ENCODE measurements at places on chromosomes 3 and 15.
A peak's percentile ranks its signal among the peaks of the same experiment; 100 is the strongest.

DNA sequence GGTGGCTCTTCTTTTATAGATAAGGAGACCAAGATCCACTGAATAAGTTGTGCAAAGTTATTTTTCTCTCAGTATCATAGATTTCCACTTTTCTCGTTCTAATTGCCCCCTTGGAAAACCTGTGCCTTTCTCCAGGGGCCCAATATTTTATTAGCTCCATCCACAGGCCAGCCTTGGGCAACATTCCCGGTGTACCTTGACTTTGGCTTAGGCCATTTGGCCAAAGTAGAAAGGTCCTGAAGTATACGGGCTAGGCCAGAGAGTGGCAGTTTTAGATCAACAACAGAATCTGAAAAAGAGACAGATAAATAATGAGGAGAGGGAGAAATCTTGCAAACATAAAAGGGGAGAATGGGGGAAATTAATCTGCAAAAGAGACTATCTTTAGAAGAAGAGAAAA is 91.7 kb upstream of the CHMP2B start:
- no peak for DNase-seq

DNA sequence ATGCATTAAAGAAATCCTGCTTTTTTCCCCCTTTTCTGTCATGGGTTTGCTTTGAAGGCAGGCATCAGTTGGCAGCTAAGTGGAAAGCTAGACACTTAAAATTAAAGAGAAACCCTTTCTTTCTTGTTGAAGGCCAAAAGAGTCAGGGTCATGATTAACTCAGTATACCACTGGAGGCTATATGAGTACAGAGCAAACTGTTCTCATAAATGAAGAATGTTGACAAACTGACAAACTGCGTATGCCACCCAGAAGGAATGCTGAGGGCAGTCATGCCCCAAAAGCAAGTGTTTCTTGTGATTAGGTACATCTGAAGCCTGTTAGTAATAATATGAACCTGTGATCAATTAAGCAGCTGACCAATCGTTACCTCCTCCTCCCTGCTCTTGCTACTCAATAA is 43.6 kb upstream of the COL6A6 start:
- no peak for DNase-seq

- DNase-seq = no peak
Observed at GRCh38 chr3:68854170-68854569, 78.2 kb downstream of the TAFA4 start.

GRCh38 chr15:70111203-70112073 is 13.7 kb upstream of the TLE3 start:
- DNase-seq = no peak

DNA sequence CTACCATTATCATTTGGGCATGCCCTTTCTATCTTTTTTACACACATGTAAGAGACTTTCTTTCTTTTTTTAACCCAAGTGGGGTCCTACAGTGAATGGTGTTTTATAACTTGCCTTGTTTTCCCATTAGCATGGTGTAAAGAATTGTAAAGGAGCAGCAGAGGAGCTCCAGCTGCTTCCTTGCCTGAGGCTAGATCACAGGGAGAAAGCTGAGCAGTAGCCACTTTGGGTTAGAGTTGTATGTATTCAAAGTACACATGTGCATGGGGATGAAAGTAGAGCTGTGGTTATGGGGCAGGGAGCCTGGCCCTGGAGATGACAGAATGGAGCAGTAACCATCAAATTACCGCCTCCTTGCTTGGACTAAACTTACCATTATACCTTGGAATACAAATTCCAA is 231.1 kb upstream of the PDZRN3 start:
- no peak for DNase-seq

GRCh38 chr3:146177072-146177471 is 16.1 kb upstream of the PLOD2 start:
- no peak for DNase-seq

DNA sequence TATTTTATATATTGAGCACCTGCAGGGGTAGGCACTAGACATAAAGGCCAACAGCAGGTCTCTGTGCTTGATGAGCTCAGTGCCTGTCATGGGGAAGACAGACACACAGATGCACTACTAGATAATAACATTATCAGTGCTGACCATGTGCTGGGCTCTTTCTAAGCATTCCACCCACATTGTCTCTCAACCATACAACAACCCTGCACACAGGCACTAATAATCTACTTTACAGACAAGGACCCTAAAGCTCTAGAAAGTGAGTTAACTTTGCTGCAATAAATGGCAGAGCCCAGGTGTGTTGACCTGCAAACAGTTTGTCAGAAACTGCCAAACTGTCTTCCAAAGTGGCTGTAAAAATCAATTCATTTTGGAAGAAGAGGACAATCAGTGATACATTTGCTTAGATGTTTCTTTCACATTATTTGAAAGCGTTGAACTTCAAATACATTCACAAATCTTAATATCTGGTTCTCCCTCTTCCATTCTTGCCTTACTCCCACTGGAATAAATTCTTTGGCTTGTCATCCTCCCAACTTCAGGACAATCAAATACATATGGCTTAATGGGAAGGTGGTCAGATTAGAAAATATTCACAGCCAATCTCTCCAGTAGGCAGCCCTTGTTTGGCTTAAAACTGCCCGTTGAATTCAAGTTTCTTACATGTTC is 11.0 kb upstream of the PP2D1 start:
- no peak for DNase-seq

- no peak for DNase-seq
Observed at GRCh38 chr3:16474216-16474615, 39.3 kb downstream of the RFTN1 start.

GRCh38 chr3:137382005-137382594 is 382.0 kb upstream of the SOX14 start:
- DNase-seq = no peak

GRCh38 chr3:13492048-13492447 is 11.9 kb downstream of the HDAC11 start:
- no peak for DNase-seq

DNA sequence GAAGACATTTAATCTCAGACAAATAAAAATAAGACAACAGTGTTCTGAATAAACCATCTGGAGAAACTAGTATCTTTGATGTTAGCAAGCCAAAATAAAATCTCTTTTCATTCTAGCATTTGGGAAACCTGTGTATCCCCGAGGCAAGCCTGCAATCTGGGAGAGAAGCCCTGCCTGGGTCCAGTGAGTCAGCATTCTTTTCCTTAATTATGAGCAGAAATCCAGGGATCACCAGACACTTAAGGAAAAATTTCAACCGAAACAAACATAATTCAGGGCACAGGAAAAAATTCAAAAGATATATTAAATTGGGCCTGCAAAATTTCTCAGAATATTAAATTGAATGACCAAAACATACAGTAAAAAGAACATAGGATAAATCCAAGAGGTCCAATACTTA is 4.2 kb downstream of the NCBP2 start:
- DNase-seq = no peak

DNA sequence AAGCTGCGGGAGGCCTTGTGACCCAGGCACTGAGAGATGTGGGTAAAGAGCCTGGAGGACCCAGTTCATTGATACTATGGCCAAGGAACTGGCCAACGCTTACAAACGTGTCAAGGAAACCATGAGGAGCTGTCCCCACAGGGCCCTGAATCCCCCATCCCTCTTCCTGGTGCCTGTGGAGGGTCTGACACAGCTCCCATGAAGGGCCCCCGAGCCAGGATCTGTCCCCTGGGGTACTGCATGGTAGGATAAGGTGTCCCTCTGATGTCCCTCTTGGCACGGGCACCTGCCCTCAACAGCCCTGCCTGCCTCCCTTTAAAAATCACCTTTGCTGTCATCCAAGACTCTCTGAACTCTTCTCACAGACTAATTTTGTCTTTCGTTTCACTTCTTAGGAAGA is 122.4 kb downstream of the ADCY5 start:
- DNase-seq = no peak

DNA sequence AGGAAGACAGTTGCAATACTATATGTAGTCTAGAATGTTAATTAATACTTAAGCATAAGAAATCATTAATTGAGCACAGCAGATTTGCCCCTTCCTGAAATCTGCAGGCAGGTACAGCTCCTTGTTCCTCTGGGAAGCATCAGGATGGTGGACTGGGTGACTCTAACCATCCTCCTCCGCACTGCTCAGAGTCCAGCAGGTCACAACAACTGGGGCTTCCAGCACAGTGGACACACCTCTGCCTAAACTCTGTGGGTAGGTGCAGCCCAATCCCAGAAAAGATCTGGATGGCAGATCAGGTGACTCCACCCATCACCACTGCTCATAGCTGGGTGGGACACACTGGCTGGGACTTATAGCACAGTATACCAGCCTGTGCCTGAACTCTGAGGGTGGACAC is 189.9 kb upstream of the TMCO5A start:
- DNase-seq = no peak

DNA sequence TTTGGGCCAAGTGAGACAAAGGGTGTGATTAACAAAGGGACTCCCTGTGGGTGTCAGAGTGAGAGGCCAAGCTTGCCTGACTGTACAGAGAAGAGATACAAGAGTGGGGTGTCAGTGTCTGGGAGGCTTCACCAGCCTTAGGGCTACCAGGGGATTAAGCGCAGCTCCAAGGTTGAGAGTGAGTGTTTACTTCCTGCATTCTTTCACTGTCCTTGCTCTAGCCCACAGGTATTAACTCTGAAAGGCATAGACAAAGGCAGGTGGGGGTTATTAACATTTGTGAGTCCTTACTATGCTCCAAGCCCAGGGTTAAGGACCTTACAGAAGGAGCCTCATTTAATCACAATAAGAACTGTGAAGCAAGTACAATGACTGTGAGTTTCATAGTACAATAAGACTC is 107.6 kb downstream of the IL20RB start:
- no peak for DNase-seq

GRCh38 chr3:47202542-47202941 is 38.6 kb upstream of the SETD2 start:
- no peak for DNase-seq

GRCh38 chr3:151382671-151383070 is 1.9 kb downstream of the P2RY12 start:
- DNase-seq = peak; percentile 83

GRCh38 chr3:10707400-10708215 is 108.4 kb upstream of the SLC6A11 start:
- DNase-seq = no peak

DNA sequence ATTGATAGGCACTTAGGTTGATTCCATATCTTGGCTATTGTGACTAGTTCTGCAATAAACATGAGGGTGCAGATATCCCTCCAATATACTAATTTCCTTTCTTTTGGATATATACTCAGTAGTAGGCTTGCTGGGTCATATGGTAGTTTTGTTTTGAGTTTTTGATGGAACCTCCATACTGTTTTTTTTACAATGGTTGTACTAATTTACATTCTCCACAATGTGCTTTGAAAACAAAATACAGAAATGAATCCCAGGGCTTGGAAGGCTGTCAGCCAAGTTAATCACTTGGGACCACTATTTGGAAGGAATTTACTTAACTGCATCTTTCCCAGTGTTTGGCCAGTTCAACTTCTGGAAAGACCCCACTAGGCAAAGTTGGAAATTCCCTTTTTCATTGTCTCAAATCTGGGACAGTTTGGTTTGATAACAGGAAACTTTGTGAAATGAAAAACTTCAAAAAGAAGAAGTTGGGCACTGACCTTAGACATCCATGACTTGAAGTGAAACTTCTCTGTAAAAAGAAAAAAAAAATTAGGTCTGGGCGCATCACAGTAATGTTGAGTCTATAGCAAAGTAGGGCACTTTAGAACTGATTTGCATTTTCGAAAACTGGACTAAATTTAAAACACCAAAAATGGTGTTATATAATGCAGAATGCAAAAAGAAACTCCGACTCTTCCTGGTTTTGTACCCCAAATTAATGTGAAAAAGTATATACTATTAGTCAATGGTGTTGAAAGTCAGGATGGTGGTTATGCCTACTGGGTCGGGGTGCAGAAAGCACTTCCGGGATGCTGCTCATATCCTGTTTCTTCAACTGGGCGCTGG is 6.0 kb downstream of the CTSH start:
- no peak for DNase-seq

DNA sequence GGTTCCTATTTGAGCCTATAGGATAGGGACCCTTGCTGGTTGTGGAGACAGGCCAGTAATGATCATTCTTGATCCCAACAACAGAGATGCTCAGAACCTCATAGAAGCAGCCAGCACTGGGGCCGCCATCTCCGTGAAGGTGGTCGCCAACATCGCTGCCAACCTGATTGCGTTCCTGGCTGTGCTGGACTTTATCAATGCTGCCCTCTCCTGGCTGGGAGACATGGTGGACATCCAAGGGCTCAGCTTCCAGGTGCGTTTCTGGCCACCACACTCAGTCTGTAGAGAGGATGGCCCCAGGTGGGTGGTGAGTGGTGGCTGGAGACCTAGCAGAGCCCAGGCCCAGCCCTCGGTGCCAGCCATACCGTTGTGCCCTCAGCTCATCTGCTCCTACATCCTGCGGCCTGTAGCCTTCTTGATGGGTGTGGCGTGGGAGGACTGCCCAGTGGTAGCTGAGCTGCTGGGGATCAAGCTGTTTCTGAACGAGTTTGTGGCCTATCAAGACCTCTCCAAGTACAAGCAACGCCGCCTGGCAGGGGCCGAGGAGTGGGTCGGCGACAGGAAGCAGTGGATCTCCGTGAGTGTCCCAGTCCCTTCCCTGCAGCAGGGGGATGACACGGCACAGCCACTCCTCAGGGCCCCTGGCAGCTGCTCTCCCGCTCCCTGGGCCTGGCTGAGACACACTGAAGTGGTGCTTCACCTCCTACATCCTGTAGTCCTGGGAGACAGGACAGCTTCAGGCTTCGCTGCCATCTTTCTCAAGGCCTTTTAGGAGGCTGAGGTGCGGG is 46.5 kb upstream of the PDE8A start:
- DNase-seq = no peak

GRCh38 chr3:129360705-129361460 is 67.6 kb downstream of the EFCAB12 start:
- DNase-seq = no peak

Measured in bone marrow (tissue), 2 donors.